ENCODE measurements at places on chromosomes 11 and 22.

DNA sequence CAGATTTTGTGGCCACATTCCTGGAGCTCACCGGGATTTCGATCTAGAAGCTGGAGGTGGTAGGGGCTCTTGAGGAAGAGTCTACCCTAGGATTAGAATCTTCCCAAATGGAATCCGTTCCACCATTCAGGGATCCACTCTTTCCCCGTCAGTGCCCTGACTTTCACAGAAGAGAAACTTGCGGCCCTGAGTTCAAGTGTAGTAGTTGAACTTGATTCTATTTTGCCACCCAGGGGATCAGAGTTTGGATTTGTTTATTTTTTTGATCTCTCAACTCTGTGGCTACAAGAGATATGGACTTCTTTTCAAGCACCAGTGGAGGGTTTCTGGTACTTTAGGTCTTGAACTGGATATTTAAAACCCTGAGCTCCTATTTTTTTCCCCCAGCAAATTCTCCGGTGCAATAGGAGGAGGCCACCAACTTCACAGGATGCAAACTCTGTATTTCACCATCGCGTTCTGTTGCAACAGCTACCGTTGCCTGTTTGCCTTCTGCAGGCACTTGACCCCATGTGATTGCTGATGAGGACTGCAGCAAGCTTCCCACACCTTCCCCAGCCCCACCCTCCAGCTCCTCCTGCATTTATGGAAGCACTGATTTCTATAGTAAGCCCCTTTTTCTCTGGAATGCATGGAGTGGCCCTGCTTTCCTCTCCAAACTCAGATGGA lies 14.8 kb upstream of the MRGPRF start:
- no peak for DNase-seq

DNA sequence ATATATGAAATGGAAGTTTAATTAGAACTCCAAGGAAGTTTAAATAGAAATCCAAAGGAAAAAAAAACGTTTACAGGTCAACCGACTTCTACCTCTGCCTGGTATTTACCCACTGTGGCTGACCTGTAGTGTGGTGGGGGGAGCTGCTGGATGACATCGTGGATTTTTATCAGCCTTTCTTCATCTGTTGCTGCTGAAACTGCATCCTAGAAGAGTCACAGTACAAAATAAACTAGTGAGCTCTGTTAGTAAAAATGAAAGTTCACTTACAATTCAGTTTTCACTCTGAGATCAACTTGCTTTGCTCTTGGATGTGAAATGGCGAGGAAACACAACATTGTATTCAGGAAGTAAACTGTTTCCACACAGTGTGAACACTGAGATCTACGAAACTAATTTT lies 43.2 kb upstream of the TP53AIP1 start:
- DNase-seq: no peak

GRCh38 chr22:34395370-34395769 lies 475.1 kb upstream of the LARGE1 start:
- no peak for DNase-seq

DNA sequence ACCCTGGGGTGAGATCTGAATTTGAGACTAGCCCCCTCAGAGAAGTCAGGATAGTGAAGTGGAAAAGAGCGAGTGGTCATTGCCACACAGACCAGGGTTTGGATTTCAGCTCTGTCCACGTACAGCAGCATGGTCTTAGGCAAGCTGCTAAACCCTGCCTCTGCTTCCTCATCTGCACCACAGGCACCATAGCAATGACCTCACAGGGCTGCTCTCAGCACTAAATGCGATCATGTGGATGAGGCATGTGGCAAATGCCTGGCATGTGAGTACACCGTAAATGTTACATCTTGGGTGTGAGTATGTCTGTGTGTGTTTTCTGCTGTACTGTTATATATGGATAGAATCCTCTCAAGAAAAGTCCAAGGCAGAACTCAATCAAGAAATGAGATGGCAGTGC lies 15.8 kb downstream of the NAV2 start:
- peak; percentile 43 for DNase-seq

- no peak for DNase-seq
Measured at GRCh38 chr11:26285608-26286007, 46.3 kb upstream of the ANO3 start.

Measured in fibroblast of skin of left quadriceps (primary cell).